ENCODE measurements at places on chromosomes 1 and 21.
A peak's percentile ranks its signal among the peaks of the same experiment; 100 is the strongest.

DNA sequence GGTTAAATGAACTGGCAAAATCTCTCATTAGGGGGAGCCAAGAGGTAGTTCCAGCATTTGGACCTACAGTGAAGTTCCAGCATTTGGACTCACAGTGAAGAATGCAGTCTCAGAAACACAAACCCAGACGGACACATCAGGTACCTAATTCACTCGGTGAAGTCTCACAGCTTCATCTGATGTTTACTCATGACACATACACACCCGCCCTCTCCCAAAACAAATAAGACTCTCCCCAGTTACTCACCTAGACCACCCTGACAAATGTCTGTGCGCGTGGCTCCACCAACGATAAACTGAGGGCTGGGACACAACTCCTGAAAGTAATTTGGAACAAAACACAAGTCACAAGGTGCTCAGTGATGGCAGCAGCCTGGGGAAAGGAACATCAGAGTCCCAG is 11.4 kb downstream of the CAPN8 start:
- DNase-seq, result no peak

DNA sequence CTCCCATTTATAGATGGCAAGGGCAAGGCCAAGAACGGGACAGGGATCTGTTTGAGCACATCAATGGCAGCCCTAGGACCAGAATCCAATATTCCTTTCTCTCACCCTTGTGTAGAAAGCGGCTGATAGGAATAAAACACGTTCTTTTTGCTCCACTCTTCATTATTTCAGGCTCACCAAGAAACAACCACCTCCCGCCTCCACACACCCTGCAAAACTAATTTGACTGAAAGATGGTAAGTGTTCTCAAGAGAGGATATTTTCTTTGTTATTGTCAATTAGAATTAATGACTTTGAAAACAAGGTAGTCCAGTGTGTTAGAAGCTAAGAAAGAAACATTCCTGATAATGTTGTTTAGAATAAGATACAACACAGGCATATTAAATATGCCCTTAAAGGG is 11.9 kb upstream of the KNCN start:
- DNase-seq, result no peak

DNA sequence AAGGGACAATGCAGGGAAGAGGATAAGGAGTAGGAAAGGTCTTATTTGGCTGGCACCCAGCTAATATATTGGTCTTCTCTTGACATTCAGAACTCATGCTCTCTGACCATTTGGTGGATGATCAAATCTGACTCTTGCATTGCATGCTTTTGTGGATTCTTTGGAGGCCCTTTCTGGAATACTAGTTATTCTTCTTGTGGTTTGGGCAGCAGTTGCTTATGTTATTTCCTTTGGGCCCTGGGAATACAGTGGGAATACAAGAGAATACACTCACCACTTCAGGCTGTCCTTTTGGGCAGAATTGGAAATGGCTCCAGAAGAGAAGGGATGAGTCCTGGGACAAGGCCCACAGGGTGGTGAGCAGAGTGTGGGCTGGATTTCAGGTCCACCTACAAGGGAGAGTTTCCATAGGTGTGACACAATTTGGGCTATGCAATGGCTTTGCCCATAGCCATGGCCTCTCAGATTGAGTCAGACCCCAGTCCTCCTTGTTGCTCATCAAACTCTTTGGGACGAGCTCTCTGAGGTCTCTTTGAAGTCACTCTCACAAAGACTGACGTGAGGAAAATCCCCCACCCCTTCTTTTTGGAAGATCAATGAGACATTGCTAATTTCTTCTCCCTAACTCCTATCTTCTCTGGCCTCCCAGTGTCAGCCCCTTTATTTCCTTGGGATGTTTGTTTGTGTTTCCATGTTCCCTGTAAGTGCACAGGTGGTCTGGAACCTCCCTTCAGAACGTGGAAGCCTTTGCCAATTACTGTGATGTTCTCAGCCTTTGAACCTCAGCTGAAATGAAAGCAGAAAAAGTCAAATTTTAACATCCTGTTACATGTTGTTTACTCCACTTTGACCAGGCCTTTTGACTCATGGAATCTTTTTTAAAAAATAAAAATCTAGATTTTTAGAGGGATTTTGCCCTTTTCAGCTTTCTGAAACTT is 19.4 kb downstream of the HSD11B1 start:
- peak; percentile 7 for DNase-seq

- peak; percentile 80 for DNase-seq
Measured at GRCh38 chr1:8169364-8170058, 143.4 kb upstream of the ERRFI1 start.

GRCh38 chr1:209051570-209051969 is 531.9 kb upstream of the CAMK1G start:
- no peak for DNase-seq

DNA sequence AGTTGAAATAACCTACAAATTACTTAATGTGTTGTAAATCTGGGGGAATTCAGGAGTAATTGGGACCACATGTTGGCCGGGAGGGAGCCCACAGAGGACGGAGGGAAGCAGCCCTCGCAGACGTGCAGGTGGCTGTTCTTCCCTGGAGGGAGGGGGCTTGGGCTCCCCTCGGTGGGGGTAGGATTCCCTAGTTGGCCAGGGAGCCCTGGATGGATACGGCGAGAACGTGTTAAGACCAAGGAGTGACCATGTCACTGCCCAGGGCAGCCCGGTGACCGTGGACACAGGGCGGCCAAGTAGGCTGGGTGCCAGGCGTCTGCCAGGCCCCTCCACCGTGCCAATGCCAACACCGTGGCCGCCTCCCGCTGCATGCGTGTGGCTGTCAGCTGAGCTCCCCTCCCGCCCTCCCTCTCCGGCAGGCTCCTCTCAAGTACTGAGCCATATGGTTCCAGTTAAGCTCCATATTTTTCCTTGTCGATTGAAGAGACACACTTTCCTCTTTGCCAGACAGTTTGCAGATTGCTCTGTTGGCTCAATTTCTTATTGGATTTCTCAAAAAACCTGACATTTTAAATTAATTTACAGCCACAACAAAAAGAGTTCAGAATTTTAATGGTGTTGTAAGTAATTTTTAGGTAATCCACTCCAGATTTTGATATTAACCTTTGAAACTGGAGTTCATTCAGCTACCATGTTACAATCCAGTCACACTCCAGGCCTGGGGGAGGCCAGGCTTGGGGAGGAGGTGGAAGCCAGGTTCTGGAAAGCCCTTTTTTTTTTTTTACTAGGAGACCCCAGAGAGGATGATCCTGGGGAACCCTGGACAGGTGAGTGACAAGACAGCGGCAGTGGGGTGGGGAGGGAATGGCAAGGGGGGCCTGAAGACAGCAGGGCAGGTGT is 71.2 kb downstream of the CASZ1 start:
- no peak for DNase-seq

- DNase-seq, result no peak
Measured at GRCh38 chr21:42424914-42425541, 21.3 kb downstream of the UBASH3A start.

- no peak for DNase-seq
Measured at GRCh38 chr1:30378003-30378596, 345.3 kb downstream of the MATN1 start.

GRCh38 chr1:221488550-221488949 is 253.3 kb downstream of the DUSP10 start:
- DNase-seq, result no peak

GRCh38 chr1:185279571-185279970 is 37.5 kb downstream of the IVNS1ABP start:
- no peak for DNase-seq

GRCh38 chr1:226549937-226550671 is 1.5 kb downstream of the STUM start:
- no peak for DNase-seq

- no peak for DNase-seq
Measured at GRCh38 chr1:38352869-38353268, 306.3 kb upstream of the POU3F1 start.

- peak; percentile 50 for DNase-seq
Measured at GRCh38 chr1:8560611-8561544, 243.0 kb downstream of the SLC45A1 start.

Data from thymus (tissue), 14 donors.